COR-L47 (cell line): ENCODE measurements at places on chromosomes 11 and 22.

DNA sequence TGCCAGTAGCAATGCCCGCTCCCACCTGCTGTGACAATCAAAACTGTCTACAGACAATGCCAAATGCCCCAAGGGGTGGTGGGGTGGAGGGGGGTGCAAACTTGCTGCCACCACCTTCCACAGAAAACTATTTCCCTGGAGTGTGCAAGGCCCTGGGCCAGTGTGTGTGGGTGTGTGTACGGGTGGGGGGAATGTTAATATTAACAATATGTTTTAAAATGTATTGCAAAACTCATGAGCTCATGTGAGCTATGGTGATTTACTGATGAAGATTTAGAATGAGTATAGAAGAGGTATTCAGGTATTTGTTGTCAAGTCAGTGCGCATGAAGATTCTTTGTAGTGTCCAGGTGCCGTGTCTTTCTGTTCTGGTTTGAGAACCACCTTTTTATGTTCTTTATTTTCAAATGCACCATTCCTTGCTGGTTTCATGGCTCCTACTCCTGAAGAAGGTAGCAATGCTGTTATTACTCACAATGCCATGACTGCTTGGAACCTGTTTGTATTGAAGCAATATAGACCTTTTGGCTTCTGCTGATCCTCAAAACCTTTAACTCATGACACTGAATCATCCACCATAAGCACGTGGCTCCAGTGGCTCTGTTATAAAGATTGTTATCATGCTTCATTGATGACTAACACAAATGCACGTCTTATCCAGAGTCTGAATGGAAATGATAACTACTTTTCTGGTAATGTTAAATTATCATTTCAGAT is 29.9 kb upstream of the AQP11 start:
- DNase-seq: no peak

DNA sequence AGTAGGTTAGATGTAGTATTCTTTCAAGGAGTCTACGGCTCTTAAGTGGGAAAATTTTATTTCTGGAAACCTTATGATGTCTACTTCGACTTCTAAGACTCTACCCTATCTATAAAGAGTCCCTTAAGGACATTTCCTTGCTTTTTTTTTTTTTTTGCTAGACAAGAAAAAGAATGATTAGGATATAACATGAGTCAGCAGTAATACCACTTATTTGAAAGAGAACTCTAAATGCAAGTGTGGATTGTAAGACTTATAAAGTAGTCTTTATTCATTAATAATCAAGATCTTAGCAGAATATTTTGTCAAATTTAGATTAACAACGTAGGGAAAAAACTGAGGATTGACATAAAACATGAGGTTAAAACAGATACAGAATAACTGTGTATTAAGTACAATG is 71.0 kb downstream of the DKK3 start:
- DNase-seq: no peak

- peak; percentile 77 for DNase-seq
These were observed 49.2 kb downstream of the DBX1 start for GRCh38 chr11:20110908-20111669.

GRCh38 chr11:73312036-73312435 is 4.0 kb downstream of the ARHGEF17 start:
- DNase-seq: no peak

- DNase-seq: no peak
These were observed 53.6 kb downstream of the MPPED1 start for GRCh38 chr22:43465291-43466015.

DNA sequence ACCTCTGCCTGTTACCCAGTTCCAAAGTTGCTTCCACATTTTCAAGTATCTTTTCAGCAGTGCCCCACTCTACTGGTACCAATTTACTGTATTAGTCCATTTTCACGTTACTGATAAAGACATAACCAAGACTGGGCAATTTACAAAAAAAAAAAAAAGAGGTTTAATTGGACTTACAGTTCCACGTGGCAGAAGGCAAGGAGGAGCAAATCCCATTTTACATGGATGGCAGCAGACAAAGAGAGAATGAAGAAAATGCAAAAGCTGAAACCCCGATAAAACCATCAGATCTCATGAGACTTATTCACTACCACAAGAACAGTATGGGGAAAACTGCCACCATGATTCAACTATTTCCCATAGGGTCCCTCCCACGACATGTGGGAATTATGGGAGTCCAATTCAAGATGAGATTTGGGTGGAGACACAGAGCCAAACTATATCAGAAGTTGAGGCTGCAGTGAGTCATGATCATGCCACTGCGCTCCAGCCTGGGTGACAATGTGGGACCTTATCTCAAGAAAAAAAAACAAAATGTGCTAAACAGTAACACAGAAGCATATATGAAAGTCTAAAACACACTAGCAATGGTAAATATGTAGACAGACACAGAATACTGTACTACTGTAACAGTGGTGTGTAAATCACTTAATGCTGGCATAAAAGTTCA is 190.3 kb upstream of the ZC3H12C start:
- DNase-seq: no peak

- DNase-seq: no peak
These were observed 105.4 kb downstream of the PDE2A start for GRCh38 chr11:72568861-72569260.

GRCh38 chr11:116579857-116580727 is 192.7 kb downstream of the BUD13 start:
- DNase-seq: no peak

DNA sequence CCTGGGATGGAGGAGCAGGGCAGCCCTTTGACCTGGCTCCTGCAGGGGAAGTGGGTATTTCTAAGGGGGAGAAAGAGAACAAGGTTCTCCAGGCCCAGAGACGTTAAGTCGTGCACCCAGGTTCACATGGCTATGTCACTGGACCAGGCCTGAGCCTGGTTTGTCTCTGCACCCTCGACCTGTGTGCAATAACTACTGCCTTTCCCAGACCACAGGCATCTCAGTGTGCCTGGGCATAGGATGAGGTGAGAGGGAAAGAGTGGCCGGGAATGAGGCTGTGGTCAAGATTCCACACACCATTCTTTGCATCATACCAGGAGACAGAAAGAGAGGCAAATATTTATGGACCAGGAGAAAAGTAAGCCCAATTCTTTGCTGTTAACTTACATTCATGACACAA is 66.8 kb downstream of the PRR5L start:
- DNase-seq: no peak

GRCh38 chr11:1979607-1980006 is 18.0 kb downstream of the H19 start:
- DNase-seq: no peak

GRCh38 chr11:122165607-122166371 is 49.8 kb upstream of the BLID start:
- no peak for DNase-seq

GRCh38 chr11:115391598-115391997 is 112.6 kb downstream of the CADM1 start:
- no peak for DNase-seq

DNA sequence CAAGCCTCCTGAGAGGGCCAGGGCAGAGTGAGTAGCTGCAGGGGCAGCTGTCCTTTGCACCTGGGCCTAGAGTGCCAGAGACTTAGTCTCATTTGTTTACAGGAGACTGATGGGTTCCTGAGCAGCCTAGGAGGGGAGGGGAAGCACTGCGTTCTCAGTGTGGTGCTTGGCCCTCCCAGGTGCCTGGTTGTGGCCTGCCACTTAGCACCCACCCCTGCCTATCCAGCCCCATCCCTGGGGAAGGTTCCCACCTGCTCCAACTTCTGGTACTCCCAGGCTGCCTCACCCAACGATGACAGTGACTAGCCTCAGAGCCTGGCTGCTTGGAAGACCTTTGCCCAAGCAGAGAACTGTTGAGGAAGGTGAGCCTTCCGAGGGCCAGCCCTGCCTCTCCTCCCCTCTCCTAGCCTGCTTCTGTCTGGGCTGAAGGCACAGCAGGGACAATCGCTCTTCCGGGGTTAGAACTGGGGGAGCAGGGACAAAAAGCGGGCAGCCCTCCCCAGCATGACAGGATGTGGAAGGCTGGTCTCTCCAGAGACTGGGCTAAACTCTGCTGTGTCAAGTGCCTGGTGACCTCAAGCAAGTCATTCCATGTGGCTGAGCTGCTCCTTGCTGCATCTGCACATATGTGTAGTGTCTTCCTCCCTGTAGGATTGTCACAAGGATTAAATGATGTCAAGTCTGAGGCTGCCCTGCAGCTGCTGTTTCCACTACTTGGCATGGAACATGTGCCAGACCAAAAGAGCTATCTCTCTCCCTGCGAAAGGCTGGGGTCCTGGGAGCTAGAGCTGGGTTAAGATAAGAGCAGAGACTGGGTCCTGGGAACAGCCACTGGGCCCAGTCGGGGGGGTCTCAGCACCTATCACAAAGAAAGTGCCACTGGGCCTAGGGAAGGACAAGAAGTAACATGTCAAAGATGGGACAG is 9.9 kb downstream of the KCNQ1OT1 start:
- DNase-seq: no peak

DNA sequence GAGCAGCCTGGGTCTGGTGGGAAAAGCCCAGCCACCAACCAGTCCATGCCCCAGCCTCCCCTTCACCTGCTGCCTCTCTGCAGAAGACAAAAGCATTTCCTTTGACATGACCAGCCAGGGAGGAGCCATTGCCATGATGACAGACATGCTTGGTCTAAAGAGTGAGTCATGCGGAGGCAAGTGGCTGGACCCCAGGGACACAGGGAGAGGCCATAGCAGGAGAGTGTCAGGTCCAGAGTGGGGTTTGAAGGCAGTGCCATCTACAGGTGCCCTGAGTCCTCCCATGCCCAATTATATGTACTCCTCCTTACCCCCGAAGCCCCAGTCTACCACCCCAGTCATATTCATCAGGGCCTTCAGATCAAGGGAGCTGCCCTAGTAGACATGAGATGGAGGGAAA is 67.4 kb downstream of the SCN3B start:
- DNase-seq: no peak

DNA sequence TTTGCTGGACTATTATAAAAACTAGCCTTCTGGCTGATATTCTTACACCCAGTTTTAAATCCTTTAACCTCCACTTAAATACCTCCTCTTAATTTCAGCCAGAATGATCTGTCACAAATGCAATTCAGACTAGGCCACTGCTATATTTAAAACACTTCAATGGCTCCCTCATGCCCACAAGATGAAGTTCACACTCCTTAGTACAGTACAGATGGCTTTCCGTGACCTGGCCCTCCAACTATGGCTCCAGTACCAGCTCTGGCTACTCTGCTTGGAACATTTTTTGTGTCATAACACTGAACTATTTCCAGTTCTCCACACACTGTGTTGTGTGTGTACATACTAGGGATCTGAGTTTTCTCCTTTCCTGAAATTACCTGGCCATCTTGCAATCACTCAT is 353.4 kb downstream of the SOX6 start:
- DNase-seq: no peak

- DNase-seq: no peak
These were observed 337.2 kb upstream of the B3GAT1 start for GRCh38 chr11:134749040-134749839.

- DNase-seq: no peak
These were observed 17.0 kb downstream of the IGLL1 start for GRCh38 chr22:23563111-23563510.

GRCh38 chr22:36528341-36528740 is 625 bp downstream of the EIF3D start:
- DNase-seq: no peak

DNA sequence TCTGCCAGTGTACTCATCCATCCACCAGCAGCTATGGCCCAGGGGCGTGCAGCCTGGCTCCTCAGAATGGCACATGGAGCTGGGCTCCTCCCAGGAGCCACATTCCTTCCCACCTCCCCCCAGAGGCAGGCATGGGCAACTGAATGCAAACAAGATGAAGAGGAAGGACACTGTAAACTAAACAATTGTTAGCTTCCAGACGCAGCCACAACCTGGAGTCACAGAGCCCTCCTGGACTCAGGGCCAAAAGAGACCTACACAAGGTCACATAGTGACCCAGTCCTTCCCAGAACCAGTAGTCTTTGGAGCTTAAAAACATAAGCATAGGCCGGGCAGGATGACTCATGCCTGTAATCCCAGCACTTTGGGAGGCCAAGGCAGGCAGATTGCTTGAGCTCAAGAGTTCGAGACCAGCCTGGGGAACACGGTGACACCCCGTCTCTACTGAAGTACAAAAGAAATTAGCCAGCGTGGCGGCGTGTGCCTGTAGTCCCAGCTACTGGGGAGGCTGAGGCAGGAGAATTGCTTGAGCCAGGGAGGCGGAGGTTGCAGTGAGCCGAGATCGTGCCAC is 30.7 kb upstream of the CLDN5 start:
- no peak for DNase-seq

DNA sequence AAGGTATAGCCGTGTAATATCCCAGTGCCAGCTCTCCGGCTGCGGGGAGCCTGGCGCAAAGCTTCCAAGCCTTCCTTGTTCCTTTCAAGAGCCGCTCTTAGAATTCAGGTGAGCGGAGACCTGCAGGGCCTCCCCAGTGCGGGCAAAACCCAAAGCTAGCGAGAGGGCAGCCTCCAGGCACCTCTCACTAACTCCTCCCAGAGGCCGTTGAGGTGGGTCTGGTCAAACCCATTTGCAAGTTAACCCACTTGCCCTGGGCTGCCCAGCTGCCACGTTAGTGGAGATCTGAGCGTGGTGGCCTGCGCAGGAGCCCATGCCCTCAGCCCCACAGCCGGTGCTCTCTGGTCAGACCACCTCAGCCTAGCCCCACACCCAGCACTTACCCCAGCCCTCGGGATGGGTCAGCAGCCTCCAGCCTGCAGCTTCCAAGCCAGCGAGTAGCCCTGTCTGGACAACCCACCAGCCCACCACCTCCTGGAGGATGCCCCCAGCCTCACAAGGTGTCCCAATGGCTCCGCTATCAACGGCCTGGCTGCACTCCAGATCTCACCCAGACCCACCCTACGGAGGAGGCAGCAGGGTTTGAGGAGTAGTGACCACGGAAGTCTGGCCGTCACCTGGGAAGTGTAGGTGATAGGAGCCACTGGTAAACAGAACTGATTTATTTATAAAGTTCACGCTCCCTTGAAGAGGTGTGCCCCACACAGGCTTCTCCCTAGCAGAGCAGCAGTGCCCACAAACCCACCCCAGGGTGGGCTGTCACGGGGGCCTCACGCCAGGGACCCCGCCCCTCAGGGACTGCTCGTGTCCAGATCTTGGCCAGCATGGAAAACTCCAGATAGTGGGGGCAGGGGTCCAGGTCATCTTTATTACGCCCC is 2.3 kb downstream of the ASCL2 start:
- DNase-seq: no peak

DNA sequence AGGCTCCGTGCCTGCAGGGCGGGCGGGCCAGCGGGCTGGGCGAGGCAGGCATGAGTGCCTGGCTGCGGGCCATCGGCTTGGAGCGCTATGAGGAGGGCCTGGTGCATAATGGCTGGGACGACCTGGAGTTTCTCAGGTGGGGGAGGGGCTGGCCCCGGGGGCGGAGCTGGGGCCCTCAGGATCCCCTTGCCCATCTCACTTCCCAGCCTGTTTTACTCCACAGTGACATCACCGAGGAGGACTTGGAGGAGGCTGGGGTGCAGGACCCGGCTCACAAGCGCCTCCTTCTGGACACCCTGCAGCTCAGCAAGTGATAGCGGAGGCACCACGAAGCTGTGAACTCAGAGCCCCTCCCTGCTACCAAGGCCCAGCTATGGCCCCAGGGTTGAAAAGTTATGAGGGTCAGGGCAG is 5.9 kb downstream of the PHOX2A start:
- no peak for DNase-seq

GRCh38 chr22:36288571-36289405 is 35.9 kb downstream of the APOL1 start:
- no peak for DNase-seq
